ENCODE measurements at places on chromosomes 6 and 20. TPM values are rescaled to one million over a fixed set of nuclear protein-coding genes. Genes with fewer than 3 reads are reported as not detected.

DNA sequence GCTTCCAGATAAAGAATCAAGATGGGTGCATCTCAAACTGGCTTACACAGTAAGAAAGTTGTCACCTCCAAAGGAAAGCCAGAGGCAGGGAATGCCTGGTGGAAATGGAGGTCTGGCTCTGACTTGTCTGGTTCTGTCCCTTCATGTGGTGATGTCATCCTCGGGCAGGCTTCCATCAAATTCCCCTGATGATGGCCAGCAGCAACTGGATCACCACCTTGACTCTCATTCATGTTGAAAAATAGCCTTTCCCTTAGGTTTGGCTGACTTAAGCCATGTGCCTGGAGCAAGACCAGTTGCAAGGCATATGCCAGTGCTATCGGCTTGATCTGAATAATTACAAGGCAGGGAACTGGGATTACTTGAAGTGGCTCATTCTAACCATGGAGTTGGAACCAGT lies 28.8 kb downstream of the IMPG1 start:
- ATAC-seq, result no peak

DNA sequence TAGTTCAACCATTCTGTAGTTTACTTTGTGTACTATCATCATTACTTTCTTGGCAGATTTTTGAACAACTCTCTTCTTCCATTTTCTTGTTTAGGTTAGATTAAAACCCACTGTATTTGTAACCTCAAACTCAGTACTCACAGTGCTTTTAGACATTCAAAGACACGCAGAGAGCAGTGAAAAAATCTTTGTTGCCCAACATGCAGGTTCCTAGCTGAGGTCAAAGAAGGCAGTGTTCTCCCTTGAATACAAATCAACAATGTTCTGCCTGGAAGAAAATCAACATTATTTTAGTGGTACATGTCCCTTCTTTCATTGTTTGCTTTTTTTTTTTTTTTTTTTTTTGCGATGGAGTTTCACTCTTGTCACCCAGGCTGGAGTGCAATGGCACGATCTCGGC lies 11.2 kb downstream of the CYB5R4 start:
- no peak for ATAC-seq

DNA sequence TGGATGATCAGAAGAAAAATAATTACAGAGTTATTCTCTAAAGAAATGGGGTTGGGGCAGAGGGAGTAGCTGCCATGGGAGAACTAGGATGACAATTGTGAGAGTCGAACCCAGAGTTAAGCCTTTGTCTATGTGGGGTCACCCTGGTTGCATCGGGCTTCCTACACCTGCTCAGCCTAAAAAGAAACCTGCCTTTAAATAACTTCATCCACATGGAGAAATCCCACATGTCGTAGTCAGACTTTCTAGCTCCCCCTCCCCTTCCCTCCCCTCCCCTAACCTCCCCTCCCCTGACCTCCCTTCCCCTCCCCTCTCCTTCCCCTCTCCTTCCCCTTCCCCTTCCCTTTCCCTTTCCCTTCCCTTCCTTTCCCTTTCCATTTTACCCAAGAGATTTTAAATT lies 14.7 kb downstream of the VIP start:
- no peak for ATAC-seq

The ZNF311 gene
- total RNA-seq, result 0.71 TPM

The OR2B6 gene
- total RNA-seq, result not detected
